ENCODE measurements at places on chromosomes 5 and 9.

DNA sequence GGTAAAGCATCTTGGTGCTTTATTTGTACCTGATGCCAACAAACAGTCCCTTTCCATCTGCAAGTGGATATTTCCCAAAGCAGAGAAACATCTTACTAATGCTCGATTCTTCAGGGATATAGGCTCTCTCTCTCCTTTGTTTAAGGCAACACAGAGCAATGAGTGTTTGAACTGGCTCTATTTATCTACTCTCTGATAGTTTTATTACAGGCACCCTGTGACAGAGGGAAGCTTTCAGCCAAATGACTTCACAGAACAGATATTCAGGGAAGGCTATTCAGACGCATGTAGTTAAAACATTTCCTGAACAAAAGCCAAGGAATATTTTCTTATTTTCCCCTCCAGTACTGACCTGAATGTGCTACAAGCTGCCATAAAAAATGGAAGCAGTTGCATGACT lies 141.8 kb downstream of the YIPF5 start:
- DNase-seq, result no peak

DNA sequence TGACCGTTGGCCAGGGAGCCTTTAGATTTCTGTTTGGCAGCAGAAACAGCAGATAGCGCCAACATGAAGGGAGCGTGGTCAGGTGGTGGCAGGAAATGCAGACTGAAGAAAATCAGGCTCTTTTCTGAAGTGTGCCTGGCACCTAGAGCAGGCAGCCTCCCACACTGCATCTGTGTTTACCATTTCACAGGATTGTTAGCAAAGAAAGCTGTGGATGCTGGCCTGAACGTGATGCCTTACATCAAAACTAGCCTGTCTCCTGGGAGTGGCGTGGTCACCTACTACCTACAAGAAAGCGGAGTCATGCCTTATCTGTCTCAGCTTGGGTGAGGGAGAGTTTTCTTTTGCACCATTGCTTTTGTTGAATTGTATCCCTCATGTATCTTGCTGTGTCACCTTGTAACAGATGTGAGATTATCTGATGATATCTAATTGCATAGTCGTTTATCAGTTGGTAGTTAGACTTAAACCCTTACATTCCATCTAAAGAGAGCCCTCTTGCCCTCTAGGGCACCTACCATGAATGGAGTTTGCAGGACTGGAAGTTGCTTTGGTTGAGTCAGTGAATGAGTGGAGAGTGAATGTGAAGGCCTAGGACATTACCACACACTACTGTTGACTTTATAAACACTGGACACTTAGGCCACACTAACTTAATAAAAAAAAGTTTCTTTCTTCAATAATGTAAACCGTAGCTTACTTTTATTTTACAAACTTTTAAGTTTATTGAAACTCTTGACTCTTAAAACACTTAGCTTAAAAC lies 42.8 kb downstream of the ACO1 start:
- no peak for DNase-seq

- DNase-seq, result no peak
Observed at GRCh38 chr5:123448017-123448617, 24.9 kb upstream of the CEP120 start.

- no peak for DNase-seq
Observed at GRCh38 chr5:170431571-170431970, 42.4 kb upstream of the KCNMB1 start.

DNA sequence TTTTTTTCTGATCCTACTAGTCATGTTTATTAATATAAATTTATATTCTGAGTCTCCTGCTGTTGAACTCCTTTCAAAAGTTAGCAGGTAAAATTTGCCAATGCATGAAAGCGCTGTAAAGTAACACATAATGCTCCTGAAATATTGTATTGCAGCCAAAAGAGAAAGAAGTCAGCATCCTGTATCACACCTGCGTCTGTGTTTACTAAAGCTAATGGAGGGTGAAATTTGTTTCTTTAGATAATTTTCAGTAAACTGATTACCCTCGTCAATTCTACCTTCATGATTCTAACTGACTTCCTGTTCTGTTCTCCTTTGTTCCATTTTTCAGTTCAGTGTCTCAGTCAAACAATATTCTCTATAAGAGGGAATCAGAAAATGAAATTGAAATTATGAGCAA lies 415.4 kb downstream of the CDH9 start:
- no peak for DNase-seq

GRCh38 chr5:170267431-170268152 lies 30.0 kb downstream of the LCP2 start:
- DNase-seq, result peak; percentile 80

Data from activated gamma-delta T cell treated with Interleukin-2 at 50 U/mL for 16 hours (primary cell).